ENCODE measurements at places on chromosomes 7 and 10. TPM values are rescaled to one million over a fixed set of nuclear protein-coding genes. Genes with fewer than 3 reads are reported as not detected.

CDHR3 gene
- 2.3 TPM for polyA plus RNA-seq

METTL27 gene
- polyA plus RNA-seq, result 0.80 TPM

TRIM50 gene
- 35.4 TPM for polyA plus RNA-seq

MCM10 gene
- 0.31 TPM for polyA plus RNA-seq

GRM3 gene
- polyA plus RNA-seq, result not detected

TWIST1 gene
- polyA plus RNA-seq, result 1.2 TPM

EPHA1 gene
- polyA plus RNA-seq, result 25.9 TPM

ZNF853 gene
- 2.6 TPM for polyA plus RNA-seq

DNA sequence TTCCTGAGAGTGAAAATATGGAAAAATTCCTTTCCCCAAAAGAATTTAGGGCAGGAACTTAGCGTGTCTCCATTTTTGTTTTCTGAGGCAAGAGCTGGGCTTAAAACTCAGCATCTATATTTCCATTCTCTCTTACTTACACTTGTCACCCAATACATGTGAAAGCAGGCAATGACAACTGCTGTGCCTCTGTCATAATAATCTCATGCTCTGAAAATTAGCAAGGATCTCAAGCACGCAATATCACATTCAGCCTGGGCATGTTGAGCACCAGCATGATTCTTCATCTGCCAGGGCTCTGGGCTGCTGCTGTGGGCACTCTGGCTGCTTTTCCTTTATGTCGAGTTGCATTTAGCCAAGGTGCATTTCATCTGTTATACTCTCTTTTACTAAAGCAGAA is 255.5 kb downstream of the SNX10 start:
- DNase-seq, result no peak

GRCh38 chr7:146542101-146542500 is 425.5 kb downstream of the CNTNAP2 start:
- no peak for DNase-seq

- DNase-seq, result no peak
Measured at GRCh38 chr10:620417-620816, 69.1 kb downstream of the DIP2C start.

DNA sequence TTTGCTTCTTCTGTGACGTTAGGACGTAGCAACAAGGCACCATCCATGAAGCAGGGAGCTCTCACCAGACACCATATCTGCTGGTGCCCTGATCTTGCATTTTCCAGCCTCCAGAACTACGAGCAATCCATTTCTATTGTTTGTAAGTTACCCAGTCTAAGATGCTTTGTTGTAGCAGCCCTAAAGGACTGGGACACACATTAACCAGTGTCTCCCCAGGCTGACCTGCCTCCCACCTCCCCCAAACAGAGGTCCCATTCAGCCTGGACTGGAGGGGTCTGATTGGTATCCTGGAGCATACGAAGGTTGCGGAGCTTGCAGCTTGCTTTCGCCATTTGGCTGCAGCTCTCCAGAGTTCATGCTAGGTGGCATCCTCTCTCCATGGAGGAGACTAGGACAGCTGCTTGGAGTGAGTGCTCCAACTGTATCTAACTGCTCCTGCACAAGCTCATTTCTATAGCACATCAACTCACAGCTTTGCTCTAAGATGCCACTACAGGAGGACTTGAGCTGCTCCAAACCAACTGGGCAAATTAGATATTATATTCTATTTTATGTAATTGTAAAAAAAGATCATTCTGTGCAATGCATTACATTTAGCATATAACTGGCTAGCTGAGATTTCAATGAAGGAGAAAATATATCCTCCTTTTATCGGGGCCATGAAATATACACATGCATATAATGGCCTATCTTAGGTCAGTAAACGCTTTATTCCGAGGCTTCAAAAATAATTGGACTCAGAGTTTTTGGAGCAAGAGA is 8.0 kb upstream of the GRK5 start:
- peak; percentile 64 for DNase-seq

- DNase-seq, result no peak
Measured at GRCh38 chr10:60304829-60305379, 84.8 kb downstream of the ANK3 start.

DNA sequence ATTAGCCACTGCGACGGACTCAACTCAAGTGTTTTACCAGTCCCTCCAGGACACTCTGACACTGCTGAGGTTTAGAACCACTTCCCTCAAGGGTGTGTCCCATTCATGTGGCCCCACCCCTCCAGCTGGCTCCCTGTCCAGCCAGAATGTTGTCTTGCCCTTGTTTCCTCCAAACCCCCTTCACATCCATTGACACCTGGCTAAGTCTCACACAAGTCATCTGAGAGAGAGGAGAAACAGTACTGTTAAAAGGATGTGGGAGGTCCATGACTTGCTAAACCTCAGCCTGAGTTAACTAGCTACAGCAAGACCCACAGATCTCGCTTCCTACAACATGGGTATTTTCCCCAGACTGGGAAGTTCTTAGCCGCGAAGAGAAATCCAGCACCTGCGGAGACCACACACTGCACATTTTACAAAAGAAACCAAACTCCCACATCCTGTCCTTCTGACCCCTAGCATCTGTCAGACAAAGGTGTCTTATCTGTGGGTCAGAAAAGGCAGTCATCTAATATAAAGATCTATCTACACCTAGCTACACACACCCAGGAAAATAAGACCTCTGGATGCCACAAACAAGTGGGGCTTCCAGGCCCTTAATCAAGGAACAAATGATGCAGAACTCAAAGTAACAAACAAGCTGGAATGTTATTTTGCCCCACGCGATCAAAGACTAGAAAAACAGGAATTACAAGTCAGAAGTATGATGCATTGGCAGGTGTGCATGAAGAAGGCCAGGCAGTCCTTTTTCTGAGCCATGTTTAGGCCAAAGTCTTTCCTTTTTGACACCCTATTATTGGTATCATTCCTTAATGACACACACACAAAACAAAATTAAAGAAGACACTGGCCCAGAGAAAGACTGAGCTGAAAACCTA is 13.9 kb downstream of the OSBPL3 start:
- no peak for DNase-seq

GRCh38 chr7:1076184-1077072 is 11.5 kb upstream of the GPER1 start:
- no peak for DNase-seq

- DNase-seq, result peak; percentile 50
Measured at GRCh38 chr7:25574828-25575227, 346.5 kb upstream of the NPVF start.

DNA sequence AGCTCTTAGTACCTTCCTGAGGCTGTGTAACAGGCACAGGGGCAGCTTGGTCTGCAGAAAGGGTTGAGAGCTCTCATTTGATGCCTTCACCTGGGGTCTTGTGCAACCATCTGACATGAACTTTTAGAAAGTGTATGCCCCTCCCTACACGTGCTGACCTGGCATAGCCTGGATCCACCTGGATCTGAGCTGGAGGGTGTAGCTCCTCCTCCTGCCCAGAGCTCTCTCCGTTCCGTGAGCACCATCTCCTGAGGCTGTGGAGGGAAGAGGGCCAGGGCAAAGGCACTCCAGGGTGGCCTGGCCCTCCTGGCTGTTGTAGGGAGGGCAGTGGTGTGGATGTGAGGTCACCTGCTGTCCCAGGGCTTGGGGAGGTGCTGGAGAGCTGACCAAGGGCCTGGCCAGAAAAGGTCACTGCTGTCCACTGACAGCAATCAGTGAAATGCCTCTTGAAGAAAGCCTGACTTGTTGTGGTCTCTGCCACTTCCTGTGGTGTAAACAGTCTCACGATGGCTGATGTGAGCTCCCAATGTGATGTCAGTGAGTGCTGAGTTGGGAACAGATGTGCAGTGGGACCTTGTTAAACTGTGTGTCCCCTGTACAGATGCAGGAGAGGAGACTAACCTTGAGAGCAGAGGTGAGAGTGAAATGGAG is 23.0 kb downstream of the AMZ1 start:
- no peak for DNase-seq

- no peak for DNase-seq
Measured at GRCh38 chr7:140778975-140779374, 82.5 kb downstream of the NDUFB2 start.

GRCh38 chr7:143460271-143460979 is 17.2 kb downstream of the TAS2R60 start:
- DNase-seq, result no peak

- DNase-seq, result no peak
Measured at GRCh38 chr7:17713584-17713983, 226.7 kb downstream of the SNX13 start.

- no peak for DNase-seq
Measured at GRCh38 chr7:6250364-6250833, 22.0 kb downstream of the CYTH3 start.

- DNase-seq, result no peak
Measured at GRCh38 chr7:29798422-29798821, 7.9 kb upstream of the WIPF3 start.

GRCh38 chr7:80719261-80719660 is 80.8 kb downstream of the CD36 start:
- DNase-seq, result no peak

- DNase-seq, result no peak
Measured at GRCh38 chr10:112507988-112508387, 61.0 kb downstream of the VTI1A start.

DNA sequence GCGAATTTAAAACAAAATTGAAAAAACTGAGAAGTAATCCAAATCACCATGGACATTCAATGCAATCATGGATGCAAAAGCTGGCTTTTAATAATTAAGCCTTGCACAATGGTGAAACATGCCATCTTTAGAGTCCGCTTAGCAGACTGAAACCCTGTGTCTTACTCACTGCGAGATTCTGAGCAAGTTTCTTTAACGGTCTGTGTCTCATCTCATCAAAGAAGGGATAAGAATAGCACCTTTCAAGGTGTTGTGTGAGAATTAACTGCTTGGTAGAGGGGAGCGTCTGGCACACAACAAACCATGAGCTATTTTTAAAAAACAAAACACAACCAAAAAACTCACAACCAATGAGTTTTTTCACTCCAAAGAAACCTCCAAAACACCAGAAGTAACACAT is 21.4 kb downstream of the ACBD7 start:
- DNase-seq, result no peak

DNA sequence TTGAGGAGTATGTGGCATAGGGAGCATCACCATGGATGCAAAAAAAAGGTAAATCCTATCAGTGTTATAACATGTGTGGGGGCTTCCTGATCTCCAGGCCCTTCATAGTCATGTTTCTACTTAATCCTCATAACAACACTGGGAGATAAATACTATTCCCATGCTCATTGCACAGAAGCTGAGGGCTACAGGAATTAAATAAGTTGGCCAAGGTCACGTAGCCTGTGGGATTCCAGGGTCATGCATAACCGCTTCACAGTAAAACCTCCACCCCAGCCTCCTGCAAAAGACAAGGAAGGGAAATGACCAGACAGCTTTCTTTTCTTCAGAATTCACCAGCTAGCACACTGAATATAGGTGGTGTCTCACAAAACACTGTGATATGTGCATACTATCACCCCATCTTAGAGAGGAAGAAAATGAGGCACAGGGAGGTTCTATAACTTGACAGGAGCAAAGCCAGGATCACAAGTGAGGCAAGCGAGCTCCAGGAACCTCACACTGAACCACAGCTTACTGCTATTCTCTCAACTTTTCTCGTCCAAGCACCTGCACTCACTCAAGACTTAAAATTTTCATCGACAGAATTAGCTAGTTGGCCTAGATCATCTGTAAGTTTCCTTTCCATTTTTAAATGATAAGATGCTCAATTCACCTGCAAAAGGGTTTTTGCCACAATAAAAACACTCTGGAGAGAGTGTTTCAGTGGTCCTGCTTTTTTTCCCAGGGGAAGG is 13.4 kb downstream of the JAZF1 start:
- DNase-seq, result no peak

DNA sequence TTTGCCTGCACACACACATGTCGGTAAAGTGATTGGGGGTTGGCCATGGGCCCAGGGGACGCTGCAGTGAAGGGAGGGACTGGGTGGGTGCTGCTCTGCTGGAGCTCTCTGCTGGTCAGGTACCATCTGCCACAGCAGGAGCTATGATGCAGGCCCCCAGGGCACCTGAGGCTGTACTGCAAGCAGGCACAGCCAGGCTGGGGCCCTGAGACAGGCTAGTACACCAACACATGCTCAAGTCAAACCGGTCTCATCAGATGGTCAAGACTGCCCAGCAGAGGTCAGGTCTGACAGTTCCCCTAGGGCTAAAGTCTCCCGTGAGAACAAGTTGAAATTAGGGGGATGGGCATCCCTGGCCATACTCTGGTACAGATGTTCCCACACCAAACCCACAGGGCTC is 118.3 kb upstream of the THSD7A start:
- no peak for DNase-seq

GRCh38 chr10:104309980-104310978 is 28.0 kb downstream of the ITPRIP start:
- no peak for DNase-seq

DNA sequence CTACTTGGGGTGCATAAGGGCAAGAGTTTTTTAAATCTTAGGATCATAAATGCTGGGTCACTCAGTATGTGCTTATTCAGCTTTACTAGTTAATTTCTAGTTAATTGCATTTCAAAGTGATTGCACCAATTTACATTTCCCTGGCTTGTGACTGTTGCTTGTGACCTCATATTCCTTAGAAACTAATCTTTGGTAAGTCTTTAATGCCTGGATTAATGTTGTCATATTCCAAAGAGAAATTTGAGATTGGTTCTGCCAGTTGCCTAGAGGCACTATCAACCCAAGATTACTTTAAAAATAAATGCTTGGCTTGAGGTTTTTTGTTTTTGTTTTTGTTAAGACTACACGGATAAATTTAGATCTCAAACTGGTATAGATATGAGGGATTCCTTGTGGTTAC is 103.1 kb downstream of the ANK3 start:
- no peak for DNase-seq

GRCh38 chr10:49133706-49134248 is at the start of gene FAM170B:
TSS of gene FAM170B (minus strand) at chr10:49134021. CDS start at chr10:49133918, 103 bp downstream.
- DNase-seq, result no peak

GRCh38 chr10:71256661-71257318 is 44.4 kb downstream of the UNC5B start:
- no peak for DNase-seq

GRCh38 chr10:82409671-82410070 is 534.7 kb downstream of the NRG3 start:
- no peak for DNase-seq

GRCh38 chr7:158362001-158362400 is 225.6 kb downstream of the PTPRN2 start:
- no peak for DNase-seq

DNA sequence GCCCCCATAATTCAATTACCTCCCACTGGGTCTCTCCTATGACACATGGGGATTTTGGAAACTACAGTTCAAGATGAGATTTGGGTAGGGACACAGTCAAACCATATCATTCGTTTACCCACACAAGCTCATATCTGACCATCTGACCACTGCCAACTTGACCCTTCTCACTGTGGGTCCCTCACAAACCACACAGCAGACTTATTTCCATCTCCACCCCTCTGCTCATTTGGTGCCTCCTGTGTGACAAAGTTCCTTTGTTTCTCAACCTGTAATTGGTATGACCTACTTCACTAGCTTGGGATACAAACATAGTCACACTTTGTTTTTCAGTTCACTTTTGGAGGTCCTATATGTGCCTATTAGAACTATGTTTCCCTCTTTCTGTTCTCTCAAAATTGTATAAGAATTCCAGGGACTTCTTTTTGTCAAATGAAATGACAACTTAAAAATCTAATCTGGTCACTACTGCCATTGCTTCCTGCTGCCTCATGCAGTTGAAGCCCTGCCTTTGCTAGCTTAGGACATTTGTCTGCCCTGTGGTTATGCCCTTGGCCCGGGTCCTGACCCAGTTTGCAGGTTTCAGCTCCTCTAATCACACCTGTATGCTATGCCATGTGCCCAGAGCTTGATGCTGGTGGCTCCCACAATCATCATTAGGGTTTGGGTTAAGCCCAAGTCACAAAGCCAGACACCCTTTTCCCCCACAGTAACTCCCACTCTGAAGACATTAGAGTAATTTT is 69.9 kb downstream of the PPP1R3C start:
- no peak for DNase-seq

- DNase-seq, result no peak
Measured at GRCh38 chr10:470339-471003, 219.0 kb downstream of the DIP2C start.

Data from stomach (tissue), 19 donors.